ENCODE measurements at places on chromosomes 3 and 15.

GRCh38 chr15:68930268-68931022, at the start of gene SPESP1:
Gene SPESP1, plus strand, starts transcription at chr15:68930525. Its CDS starts 129 bp downstream, at chr15:68930654.
- H3K36me3 ChIP-seq: no peaks in the 10 kb centered on the region
- DNase-seq: peak; percentile 29
- H3K27ac ChIP-seq: no peak within 1 kb of the TSS
- no peak within 1 kb of the TSS for H3K4me3 ChIP-seq

DNA sequence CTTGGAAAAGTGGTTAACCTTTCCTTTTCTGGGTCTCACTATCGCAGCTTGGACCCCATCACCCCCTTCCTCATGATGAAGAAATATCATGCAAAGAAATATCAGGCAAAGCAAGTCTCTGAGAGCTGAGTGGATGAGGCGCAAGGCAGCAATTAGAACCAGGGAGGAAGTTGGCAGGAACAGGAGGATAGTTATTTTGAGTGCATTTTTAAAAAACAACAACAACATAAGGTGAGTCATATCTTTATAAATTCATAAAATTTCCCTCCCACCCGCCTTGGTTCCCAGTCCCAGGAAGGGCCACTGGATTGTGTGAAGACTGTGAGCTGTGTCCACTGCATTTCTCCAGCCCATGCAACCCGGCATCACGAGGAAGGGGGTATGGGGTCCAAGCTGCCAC, 316.9 kb upstream of the TLE3 start:
- no peak for DNase-seq
- H3K27me3 ChIP-seq: no peaks in the 10 kb centered on the region
- H3K4me3 ChIP-seq: no peak overlapping the region
- no peaks in the 10 kb centered on the region for H3K36me3 ChIP-seq
- no peak overlapping the region for H3K27ac ChIP-seq

GRCh38 chr3:121660356-121661171, at the start of gene HCLS1:
Gene HCLS1, minus strand, starts transcription at chr3:121660903. Its CDS starts 2,556 bp downstream, at chr3:121658347.
- H3K36me3 ChIP-seq: peaks cover 20% of the 10 kb centered on the region
- H3K4me3 ChIP-seq: no peak within 1 kb of the TSS
- H3K27ac ChIP-seq: no peak within 1 kb of the TSS
- H3K27me3 ChIP-seq: no peaks in the 10 kb centered on the region
- no peak for DNase-seq

DNA sequence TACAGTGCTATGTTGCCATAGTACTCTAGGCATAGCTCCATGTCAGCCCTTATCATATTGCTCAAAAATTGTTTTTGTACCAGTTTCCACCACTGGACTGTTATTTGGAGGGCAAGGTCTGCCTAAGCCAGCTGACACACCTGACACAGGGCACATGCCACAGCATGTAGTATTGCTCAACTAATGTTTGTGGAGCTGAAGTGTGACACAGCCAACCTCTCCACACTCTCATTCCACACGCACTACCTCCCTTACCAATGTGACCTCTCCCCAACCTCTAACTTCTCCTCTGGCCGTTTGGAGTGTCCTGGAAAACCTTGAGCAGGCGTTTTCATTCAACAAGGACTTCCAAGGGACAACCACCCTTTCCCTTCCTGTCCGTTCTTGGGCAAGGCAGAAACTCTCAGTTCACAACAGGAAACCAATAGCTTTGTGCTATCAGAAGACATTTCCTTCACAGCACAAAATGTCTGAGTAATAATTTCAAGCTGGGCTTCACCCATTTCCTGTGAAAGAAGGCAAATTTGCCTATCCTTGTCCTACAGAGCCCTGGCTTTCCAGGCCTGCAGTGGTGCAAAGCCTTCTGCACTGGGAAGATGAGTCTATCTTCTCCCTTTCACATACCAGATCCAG, 38.4 kb downstream of the TLNRD1 start:
- no peaks in the 10 kb centered on the region for H3K27me3 ChIP-seq
- no peak for DNase-seq
- no peak overlapping the region for H3K4me3 ChIP-seq
- peaks cover 13% of the 10 kb centered on the region for H3K4me1 ChIP-seq
- H3K27ac ChIP-seq: peak overlapping the region; percentile 30

DNA sequence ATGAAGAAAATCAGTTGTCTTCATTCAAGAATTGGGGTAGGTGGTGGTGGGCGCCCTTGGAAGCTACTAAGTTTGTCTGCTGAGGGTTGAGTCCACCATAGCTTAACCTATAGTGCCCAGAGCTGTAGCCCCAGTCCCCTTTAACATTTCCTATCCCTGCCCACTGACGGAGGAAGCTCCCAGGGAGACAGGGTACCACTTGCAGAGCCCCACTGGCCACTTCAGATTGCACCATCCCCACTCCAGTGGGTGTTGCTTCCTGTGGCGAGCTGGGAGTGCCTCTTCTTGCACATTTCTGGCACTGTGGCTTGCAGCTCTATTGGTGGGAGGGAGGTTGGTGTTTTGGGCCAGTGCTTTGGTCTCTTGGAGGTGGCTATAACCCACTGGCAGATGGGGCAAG, 2.7 kb downstream of the PXYLP1 start:
- DNase-seq: no peak
- no peaks in the 10 kb centered on the region for H3K36me3 ChIP-seq
- H3K4me3 ChIP-seq: no peak overlapping the region
- H3K27ac ChIP-seq: no peak overlapping the region

- H3K27me3 ChIP-seq: no peaks in the 10 kb centered on the region
- H3K4me1 ChIP-seq: peaks cover 8% of the 10 kb centered on the region
- H3K27ac ChIP-seq: no peak overlapping the region
Observed at GRCh38 chr15:100340721-100341238, 995 bp downstream of the ADAMTS17 start.

GRCh38 chr3:127446756-127447155, 143.8 kb downstream of the TPRA1 start:
- DNase-seq: no peak
- H3K4me3 ChIP-seq: no peak overlapping the region
- no peaks in the 10 kb centered on the region for H3K4me1 ChIP-seq
- no peak overlapping the region for H3K27ac ChIP-seq
- no peaks in the 10 kb centered on the region for H3K27me3 ChIP-seq
- no peaks in the 10 kb centered on the region for H3K36me3 ChIP-seq

DNA sequence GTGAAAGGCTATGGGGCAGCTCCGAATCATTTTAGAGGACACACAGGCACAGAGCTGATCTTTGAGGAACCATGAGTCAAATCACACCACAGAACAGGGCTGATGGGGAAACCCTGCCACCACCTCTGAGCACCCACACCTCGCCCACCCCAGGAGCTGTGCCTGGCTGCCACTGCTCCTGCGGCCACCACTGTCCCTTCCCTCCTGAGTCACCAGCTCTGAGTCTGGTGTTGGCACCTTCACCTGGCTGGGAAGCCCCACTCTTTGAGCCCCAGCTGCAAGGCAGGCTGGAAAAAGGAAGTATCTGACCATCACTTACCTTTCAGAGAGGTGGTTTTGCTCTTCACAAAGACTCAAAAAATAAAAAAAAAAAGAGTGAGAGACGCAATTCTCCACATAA, 63.6 kb upstream of the MEF2A start:
- H3K36me3 ChIP-seq: no peaks in the 10 kb centered on the region
- H3K27me3 ChIP-seq: no peaks in the 10 kb centered on the region
- no peak overlapping the region for H3K4me3 ChIP-seq
- no peaks in the 10 kb centered on the region for H3K4me1 ChIP-seq
- H3K27ac ChIP-seq: no peak overlapping the region

GRCh38 chr15:75651810-75652543, 4.3 kb downstream of the SNX33 start:
- peak overlapping the region; percentile 43 for H3K27ac ChIP-seq
- no peaks in the 10 kb centered on the region for H3K27me3 ChIP-seq
- H3K36me3 ChIP-seq: peaks cover 3% of the 10 kb centered on the region
- peaks cover 61% of the 10 kb centered on the region for H3K4me1 ChIP-seq
- peak; percentile 51 for DNase-seq

GRCh38 chr3:46882377-46883053, 5.0 kb downstream of the PTH1R start:
- no peaks in the 10 kb centered on the region for H3K36me3 ChIP-seq
- DNase-seq: no peak
- H3K27me3 ChIP-seq: no peaks in the 10 kb centered on the region
- peaks cover 3% of the 10 kb centered on the region for H3K4me1 ChIP-seq

- H3K27ac ChIP-seq: no peak overlapping the region
- H3K4me3 ChIP-seq: no peak overlapping the region
- H3K36me3 ChIP-seq: no peaks in the 10 kb centered on the region
- H3K27me3 ChIP-seq: no peaks in the 10 kb centered on the region
Observed at GRCh38 chr15:35450492-35450891, 95.5 kb downstream of the DPH6 start.

GRCh38 chr15:78055919-78056713, 21.4 kb downstream of the TBC1D2B start:
- H3K4me1 ChIP-seq: peaks cover 55% of the 10 kb centered on the region
- DNase-seq: no peak
- peak overlapping the region; percentile 9 for H3K27ac ChIP-seq
- no peaks in the 10 kb centered on the region for H3K36me3 ChIP-seq

GRCh38 chr3:19190126-19190525, 41.8 kb downstream of the KCNH8 start:
- no peak overlapping the region for H3K27ac ChIP-seq
- DNase-seq: no peak
- H3K4me3 ChIP-seq: no peak overlapping the region
- H3K27me3 ChIP-seq: no peaks in the 10 kb centered on the region
- H3K4me1 ChIP-seq: peaks cover 7% of the 10 kb centered on the region

DNA sequence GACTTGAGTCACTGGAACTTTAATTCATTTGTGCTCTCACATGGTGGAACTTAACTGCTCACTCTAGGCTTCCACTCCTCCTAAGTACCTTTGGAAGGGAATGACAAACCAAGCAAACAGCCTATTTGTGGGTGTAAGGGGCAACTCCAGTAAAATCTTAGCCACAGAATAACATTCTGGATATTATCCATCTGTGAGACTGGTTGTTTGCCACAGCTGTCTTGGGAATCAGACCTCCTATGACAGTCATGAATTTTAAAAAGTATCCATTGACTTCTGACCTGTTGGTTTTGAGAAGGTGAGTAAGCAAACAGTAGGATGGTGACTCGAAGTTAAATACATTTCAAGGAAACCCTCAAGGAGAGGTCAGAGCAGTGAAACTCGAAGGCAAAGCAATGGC, 147.3 kb upstream of the CDIN1 start:
- H3K4me3 ChIP-seq: no peak overlapping the region
- no peaks in the 10 kb centered on the region for H3K27me3 ChIP-seq
- H3K4me1 ChIP-seq: no peaks in the 10 kb centered on the region
- H3K36me3 ChIP-seq: no peaks in the 10 kb centered on the region
- H3K27ac ChIP-seq: no peak overlapping the region

DNA sequence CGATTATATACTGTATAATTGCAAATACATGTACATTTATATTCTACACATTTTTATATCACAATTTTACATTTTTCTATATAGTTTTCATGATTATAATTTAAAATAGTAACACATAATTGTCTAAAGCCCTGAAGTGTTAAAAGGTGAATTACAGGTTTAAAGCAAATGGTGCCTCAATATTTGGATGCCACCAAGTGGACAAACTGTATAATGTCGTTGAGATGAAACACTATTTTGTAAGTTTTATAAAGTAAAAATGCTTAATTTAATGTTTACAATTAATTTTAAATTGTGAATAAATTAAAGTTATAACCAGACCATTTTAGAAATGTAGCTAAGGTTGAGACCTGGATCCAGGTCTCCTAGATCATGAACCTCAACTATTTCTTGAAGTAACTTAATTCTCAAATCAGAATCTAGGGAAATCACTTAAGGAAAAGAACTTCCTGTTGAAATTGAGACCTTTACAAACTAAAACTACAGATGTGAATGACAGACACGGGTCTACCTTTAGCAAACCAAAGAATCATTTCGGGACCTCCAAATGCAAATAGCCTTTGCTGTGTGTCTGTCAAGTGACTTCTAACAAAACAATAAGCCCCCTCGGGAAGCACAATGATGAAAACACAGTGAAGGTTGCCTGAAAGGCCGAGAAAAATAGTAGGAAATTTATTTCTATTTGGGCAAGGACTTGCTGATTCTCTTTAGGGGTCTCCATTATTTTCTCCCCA, 37.8 kb downstream of the EHHADH start:
- H3K27me3 ChIP-seq: no peaks in the 10 kb centered on the region
- peak overlapping the region; percentile 43 for H3K4me3 ChIP-seq
- no peak for DNase-seq
- H3K4me1 ChIP-seq: no peaks in the 10 kb centered on the region

GRCh38 chr3:193301433-193301832, 60.4 kb downstream of the PLAAT1 start:
- no peak overlapping the region for H3K4me3 ChIP-seq
- H3K36me3 ChIP-seq: no peaks in the 10 kb centered on the region
- DNase-seq: no peak
- H3K27me3 ChIP-seq: no peaks in the 10 kb centered on the region

DNA sequence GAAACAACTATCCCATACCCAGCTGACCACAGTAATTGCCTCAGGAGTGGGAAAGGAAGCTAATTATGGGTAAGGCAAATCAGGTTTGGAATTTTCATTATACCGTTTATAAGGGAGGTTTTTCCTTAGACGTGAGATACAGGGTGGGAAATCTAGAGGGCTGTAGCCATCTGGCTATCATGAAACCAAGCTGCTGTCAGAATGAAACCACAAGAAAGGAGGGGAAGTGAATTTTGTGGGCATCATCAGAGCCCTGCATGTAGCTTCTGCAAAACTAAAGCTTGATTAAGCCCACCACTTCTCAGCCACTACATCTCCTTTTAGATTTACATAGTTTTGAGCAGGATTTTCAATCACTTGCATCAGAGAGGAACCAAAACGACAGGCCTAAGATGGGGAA, 893.5 kb downstream of the TUSC7 start:
- DNase-seq: no peak
- H3K36me3 ChIP-seq: no peaks in the 10 kb centered on the region
- H3K27me3 ChIP-seq: no peaks in the 10 kb centered on the region
- no peak overlapping the region for H3K4me3 ChIP-seq
- H3K4me1 ChIP-seq: no peaks in the 10 kb centered on the region
